ENCODE measurements at places on chromosomes 13 and 19.

- no peak for DNase-seq
Observed at GRCh38 chr13:51212758-51213157, 9.4 kb upstream of the FAM124A start.

- DNase-seq = no peak
Observed at GRCh38 chr13:34300559-34300958, 482.6 kb downstream of the RFC3 start.

- DNase-seq = no peak
Observed at GRCh38 chr13:107851670-107852069, 363.7 kb downstream of the LIG4 start.

GRCh38 chr19:58519087-58519354 is 589 bp downstream of the ZBTB45 start:
- DNase-seq = peak; percentile 62

DNA sequence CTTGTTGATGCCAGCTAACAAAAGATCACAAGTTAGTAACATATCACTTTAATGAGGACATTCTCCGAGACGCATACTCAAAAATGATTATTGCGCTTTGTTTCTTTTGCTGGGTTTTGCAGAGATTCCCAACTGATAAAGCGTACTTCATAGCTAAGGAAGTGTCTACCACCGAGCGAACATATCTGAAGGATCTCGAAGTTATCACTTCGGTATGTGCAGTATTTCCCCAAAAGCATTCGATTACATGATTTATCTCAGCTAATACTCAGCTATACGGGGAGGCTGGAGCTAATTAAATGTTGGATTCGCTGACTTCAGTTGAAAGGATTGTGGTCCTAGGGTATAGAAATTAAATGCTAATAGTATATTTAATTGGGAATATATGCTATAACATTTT is 166.3 kb downstream of the STK24 start:
- no peak for DNase-seq

- DNase-seq = peak; percentile 91
Observed at GRCh38 chr19:4539693-4540581, at the start of gene LRG1. LRG1 (minus strand) TSS chr19:4540036; CDS start chr19:4540013, 23 bp downstream.

GRCh38 chr19:17948514-17948900 is 15.7 kb downstream of the CCDC124 start:
- no peak for DNase-seq

DNA sequence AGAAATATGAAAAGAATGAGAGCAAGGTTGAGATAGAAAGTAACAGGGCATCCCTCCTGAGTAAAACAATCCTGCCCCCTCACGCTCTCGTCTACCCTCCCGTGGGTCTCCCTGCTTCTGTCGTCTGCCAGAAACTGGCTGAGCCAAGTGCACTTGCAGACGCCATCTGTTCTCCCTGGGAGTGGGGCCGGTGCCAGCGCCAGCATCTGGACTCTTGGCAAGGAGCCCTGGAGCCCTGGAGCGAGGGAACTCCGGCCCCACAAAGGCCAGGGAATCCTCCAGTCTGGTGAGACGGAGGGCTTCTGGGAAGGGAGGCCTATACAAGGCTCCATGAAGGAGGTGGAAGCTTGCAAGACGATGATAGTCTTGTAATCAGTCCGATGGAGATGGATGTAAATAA is 2.3 kb upstream of the TMEM91 start:
- DNase-seq = no peak

DNA sequence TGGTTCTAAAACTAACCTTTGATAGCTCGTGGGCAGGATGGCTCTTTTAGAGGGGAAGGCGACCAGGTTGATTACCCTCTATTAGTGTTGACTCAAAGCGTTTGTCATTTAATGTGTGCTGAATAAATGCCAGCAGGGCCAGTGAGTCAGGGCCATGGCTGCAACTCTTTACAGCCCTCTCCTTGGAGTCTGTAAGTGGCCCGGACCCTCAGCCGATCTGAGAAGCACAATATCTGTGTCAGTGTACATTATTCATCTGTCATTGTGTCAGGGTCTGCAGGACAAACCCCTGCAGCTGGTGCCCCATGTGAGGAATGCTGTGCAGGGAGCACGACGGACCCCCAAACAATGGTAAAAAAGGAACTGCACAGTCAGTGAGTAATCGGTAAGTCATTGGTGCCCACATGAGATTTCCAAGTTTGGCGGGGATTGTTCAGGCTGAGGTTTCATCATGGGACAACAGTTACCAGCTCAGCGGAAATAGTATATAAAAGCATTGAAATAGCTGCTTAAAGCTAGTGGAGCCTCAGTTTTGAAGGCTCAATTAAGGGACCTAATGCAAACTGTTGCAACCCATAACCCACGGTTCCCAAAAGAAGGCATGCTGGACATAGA is 139.1 kb downstream of the ZNF675 start:
- DNase-seq = no peak

DNA sequence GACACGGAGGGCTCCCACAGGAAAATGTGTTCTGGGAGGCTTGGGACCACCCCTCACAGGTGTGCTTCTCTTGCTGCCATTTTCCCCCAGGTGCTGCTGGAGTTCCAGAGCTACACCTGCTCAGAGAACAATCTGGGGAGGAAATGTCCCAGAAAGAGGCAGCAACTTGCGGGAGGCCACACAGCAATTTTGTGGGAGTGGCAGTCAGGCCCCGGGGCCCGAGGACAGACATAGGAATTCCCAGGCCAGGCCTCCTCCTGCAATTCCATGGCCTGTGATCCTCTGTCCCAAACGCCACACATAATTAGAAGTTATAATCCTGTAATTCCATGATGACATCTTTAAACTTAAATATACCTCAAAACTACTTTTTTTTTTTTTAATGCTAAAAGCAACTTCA is 1.8 kb downstream of the RHPN2 start:
- DNase-seq = no peak

GRCh38 chr19:10327793-10328192 is 5.5 kb downstream of the RAVER1 start:
- DNase-seq = no peak

GRCh38 chr13:42549552-42549936 is 24.4 kb upstream of the TNFSF11 start:
- DNase-seq = peak; percentile 61

DNA sequence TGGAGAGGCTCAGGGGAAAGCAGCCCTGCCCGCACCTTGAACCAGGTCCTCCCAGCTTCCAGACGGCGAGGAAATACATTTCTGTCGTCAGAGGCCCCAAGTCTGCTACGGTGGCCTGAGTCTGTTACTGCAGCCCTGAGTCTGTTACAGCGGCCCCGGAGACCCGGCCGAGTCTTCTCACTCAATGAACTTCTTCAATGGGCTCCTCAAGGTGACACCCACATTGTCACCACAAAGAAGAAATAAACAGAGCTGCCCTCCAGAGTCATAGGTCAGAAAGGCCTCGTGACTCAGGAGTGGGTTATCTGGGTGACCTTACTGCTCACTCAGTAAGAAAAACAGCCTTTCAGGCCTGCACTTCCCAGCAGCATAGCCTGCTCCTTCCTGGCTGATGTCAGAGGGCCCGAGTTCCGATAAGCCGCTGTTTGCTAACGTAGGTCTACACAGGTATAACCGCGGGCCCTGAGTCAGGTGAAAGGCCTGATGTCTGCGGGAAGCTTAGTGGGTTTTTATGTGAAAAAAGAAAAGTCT is 66.9 kb upstream of the TM9SF2 start:
- DNase-seq = peak; percentile 71

DNA sequence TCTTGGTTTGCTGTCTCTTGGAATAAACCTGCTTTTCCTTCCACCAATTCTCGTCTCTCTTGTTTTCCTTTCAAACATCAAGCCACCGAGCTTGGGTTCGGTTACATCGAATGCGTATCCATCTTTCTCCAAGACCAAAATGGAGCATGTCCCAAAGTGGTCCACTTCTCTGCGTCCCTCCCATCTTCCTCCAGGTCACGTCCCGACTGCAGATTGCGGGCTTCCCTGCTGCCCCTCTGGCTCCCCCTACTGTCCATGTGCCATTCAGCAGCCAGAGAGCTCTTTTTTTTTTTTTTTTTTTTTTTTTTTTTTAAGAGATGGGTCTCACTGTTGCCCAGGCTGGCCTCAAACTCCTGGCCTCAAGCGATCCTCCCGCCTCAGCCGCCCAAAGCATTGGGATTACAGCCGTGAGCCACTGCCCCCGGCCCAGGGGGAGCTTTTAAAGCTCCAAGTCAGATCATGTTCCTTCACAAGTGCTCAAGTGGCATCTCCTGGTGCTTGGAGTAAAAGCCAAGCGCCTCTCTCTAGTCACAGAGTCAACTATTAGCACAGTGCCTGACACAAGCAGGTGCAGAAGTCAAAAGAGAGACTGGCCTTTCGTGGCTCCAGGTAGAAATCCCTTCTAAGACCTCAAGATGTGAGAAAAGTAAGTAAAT is 10.0 kb downstream of the COL5A3 start:
- DNase-seq = peak; percentile 80

- no peak for DNase-seq
Observed at GRCh38 chr19:31578326-31578725, 229.1 kb upstream of the TSHZ3 start.

GRCh38 chr19:7426986-7427385 is 61.8 kb downstream of the PEX11G start:
- no peak for DNase-seq

DNA sequence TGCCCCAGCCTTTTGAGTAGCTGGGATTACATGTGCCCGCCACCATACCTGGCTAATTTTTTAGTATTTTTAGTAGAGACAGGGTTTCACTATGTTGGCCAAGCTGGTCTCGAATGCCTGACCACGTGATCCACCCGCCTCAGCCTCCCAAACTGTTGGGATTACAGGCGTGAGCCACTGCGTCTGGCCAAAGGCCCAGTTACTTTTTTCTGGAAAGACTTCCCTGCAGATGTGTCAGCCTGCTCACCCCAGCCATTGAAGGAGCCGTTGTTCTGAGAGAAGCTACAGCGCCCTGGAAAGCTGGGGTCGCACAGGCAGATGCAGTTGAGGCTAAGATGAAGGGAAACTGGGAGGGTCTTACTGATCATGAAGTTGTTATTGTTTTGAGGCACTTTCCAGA is 7.9 kb upstream of the ZNF626 start:
- no peak for DNase-seq

DNA sequence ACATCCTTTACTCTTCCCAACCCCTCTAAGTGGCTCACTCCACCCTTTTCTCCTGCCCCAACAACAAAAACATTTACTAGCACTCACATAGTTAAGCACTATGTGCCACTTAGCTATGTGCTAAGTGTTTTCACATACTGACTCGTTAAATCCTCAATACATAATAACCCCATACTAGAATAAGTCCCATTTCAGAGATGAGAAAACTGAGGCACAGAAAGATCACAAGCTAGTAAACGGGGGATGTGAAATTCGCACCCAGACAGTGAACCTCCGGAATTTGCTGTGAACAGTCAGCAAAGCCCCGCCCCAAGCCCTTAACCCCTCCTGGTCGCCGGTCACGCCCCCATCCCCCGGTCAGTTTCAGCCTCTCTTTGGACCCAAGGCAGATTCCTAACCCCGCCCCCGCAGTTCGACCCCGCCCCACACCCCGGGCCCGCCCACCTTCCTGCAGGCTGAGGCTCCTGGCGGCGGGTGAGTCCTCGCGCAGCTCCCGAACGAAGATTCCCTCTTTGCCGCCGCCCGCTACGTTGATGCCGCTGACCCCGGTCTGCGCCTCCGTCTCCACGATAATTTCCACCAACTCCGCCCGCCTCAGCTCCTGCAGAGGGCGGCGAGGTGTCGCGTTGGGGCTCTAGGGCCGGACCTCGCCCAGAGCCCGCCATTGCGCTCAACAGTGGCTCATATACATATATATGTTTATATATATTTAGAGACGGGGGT is 9.8 kb downstream of the PRX start:
- peak; percentile 89 for DNase-seq

GRCh38 chr19:17282488-17283125 is 906 bp downstream of the ANKLE1 start:
- DNase-seq = peak; percentile 79

DNA sequence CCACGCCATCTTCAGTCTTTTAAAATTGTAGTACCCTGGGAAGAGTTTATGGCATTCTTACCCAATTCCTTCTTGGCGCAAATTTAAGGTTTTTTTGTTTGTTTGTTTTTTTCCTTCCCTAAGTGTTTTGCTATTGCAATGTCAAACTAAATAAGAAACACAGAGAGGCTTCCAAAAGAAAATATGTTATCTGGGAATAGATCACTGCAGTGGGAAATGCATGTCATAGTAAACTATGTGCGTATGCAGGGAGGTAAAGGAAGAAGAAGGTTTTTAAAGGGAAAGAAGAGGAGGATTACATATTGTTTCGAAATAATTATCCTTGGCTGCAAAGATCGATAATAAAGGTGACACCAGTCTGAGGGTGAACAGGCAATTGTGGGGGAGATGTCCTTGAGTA is 13.2 kb downstream of the CLEC11A start:
- no peak for DNase-seq

DNA sequence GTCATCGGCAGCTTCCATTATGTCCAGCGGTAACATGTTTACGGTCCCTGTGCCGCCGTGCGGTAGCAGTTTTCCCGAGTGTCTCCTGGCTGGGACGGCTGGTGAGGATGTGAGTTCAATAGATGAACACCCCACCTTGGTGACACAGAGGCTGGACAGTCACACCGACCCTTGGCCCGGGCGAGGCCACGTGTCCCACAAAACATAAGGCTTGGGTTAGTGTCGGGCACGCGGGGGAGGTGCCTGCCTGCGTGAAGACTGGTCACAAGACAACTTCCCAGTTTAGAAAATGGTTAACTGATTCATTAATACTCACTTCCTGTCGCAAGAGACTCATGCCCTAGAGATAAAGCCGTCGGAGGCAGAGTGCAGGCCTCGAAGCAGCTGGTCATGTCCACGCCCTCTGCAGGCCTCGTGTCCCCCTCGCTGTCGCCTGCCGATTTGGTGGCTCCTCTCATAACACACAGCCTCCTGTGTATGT is 17.2 kb downstream of the RASA3 start:
- peak; percentile 92 for DNase-seq

DNA sequence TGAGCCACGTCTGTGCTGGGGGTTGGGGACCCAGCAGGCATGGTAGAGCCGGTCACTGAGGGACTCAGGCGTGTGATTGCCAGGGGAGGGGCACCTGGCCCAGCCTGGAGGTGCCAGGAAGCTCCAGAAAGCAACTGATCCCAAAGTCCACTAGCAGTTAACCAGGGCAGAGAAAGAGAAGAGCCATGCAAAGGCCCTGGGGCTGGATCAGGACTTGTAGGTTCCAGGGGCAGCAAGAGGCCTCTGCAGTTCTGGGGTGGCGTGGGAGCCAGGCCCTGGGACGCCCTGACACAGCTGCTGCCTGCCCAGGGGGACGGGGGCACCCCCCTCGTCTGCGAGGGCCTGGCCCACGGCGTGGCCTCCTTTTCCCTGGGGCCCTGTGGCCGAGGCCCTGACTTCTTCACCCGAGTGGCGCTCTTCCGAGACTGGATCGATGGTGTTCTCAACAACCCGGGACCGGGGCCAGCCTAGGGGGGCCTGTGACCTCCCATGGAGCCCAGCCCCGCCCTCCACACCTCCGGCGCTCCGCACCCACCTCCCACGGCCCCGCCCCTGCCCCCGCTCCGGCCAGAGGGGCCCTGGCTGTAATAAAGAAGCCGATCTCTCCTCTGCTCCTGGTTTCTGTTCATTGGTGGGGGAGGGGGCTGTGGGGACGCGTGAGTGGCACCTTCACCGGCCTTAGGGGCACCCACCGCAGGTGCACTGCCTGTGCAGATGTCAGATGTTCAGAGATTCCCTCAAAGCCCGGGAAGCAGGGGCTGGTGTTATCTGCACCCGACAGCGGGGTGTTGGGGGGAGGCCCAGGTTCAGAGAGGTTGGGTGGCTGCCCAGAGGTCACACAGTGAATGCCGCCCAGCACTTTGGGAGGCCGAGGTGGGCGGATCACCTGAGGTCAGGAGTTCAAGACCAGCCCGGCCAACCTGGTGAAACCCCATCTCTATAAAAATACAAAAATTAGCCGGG is 4.1 kb downstream of the AZU1 start:
- DNase-seq = no peak

GRCh38 chr19:55451163-55451964 is 8.3 kb upstream of the SHISA7 start:
- peak; percentile 18 for DNase-seq
